ENCODE measurements at places on chromosomes 4 and X.

DNA sequence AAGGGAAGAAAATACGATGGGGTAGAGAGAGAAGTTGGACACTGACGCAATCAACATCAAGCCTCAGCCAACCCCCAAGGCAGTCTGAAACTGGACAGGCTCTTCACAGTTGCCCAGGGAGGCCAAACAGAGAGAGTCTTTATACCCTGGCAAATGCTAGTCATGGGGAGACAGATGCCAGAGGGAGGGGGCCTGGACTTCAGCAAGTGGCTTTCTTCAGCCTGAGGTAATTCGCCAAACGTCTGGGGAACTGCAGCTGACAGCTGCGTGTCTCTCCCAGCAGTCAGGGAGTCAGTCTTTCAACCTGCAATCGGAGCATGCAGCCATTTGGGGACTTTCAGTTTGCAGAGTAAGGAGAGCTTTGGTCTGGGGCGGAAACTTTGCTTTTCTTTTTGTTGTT lies 521.6 kb downstream of the TRIML1 start:
- DNase-seq, result no peak

DNA sequence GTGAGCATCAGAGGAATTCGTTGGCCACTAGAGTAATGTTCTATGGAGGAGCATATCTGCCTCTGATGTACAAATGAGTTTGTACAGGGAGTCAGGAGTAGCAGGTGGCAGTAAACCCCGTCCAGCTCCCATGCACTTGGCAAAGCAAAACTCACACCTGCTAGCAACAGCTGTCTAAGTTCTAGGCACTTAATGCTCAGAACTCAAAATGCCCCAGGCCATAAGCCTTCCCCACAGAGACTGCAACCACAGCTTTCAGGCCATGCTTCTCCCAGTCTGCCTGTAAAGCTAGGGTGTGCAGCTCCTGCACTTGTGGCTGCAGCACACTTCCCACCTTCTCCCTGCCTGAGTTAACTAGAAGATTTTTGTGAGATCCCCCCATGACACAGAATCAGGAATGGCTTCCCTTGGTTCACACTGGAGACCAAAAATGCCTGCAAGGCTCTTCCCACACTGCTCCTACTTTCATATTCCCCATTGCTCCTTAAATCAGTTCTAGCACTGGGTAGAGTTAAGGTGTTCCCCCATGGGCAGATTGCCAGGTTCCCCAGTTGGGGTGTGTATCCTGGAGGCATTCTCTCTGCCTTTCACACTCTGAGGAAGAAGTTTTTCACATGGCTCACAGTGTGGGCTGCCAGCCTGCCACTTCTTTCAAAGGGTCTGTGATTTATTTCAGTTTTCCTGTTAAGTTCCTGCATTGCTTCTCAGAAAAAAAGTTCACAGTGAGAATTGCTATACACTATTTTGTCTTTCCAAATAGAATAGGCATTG lies 189.9 kb downstream of the STPG2 start:
- DNase-seq, result no peak

DNA sequence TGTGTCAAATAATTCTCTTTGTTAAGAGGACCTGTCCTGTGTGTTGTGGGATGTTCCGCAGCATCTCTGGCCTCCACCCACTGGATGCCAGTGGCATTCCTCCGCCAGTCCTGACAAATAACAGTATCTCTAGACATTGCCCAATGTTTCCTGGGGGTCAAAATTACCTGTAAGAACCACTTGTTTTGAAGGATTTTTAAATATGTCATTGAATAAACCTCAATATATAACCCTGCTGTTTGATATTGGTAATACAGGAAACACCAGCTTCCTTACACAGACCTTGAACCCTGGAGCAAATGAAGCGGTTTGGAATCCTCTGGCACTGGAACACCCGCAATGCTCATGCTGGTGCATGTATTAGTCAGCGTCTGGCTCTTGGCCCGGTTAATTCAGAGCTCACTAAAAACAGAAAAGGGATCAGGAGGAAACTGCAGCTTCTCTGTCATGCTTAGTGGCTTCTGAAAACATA lies 101.3 kb downstream of the TBL1X start:
- DNase-seq, result no peak

DNA sequence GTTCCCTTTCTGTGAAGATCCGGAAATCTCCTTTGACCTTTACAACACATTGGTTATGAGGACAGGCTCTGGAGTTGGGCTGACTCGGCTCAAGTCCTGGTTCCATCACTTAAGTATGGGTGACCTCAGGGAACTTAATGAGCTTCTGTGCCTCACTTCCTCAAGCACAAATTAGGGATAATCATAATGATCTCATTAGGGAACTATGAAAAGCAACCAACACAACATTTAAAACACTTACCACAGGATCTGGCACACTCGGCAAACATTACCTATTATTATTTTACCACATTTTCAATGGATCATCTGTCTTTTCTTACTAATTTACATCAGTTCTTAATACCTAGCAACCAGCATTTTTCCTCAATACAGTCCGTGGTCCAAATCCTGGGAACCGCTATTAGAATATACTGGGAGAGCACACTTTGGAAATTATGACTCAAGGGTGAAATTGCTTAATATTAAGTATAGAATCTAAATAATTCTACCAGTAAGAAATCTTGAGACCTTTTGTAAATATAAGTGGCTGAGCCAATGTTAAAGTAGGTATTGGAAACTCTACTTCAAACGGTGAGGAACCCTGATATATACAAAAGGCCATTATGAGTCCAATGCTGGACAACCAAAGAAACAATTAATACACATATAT lies 19.6 kb downstream of the ADGRA3 start:
- no peak for DNase-seq

- no peak for DNase-seq
These were observed 5.1 kb downstream of the IL3RA start for GRCh38 chrX:1341545-1342184.

- no peak for DNase-seq
These were observed 74.9 kb downstream of the TBL1X start for GRCh38 chrX:9539605-9540387.

DNA sequence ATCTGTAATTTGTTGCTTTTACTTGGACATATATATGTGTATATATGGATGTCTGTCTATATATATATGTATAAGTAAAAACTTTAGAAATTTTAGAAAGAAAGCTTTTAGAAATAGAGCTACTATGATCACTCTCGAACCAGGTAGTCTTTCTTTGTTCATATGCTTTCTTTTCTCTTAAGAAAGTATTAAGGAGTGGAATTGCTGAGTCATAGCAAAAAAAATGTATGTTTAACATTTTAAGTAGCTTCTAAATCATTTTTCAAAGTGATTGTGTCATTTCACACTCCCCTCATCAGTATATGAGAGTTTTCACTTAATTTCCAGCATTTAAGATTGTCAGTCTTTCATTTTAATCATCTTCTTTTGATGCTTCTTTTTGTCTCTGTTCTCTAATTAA lies 447.9 kb upstream of the TECRL start:
- DNase-seq, result no peak

- DNase-seq, result no peak
These were observed 42.3 kb downstream of the IDS start for GRCh38 chrX:149462849-149463248.

- no peak for DNase-seq
These were observed 153.4 kb upstream of the ARSJ start for GRCh38 chr4:114132830-114133229.

DNA sequence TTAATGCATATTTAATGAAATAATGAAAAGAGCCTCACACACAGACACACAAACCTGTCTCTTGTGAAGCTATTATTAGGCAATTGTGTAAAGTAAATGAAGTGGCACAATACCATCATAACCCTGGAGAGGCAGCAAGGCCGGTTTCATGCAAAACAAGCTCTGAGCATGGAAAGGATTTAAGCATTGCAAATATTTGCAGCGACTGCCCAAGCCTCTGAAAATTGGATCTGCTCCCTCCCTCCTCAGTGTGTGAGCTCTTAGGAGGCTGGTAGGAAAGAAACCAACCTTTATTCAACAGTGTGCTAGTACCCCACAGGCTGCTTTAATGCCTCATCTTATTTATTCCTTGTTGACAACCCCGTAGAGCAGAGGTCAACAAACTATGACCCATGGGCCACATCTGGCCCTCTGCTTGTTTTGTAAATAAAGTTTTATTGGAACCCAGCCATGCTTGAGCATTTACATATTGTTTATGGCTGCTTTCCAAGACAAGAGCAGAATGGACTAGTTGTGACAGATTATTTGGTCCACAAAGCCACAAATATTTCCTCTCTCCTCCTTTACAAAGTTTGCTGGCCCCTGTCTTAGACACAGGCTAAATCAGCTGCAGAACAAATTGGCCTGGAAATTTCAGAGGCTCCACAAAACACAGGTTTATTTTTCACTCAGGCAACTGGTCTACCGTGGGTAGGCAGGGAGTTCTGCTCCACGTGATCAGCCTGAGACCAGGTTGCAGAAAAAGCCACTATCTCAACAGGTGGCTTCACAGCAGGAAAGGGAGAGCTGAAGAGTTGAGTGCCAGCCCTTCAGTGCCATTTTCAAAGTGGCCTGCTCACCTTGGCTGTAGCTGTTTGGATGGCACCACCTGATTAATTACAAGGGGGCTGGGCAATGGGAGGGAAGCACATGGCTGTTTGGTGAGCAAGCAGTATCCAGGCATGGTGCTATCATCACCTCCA lies 16.8 kb downstream of the RS1 start:
- DNase-seq, result no peak

DNA sequence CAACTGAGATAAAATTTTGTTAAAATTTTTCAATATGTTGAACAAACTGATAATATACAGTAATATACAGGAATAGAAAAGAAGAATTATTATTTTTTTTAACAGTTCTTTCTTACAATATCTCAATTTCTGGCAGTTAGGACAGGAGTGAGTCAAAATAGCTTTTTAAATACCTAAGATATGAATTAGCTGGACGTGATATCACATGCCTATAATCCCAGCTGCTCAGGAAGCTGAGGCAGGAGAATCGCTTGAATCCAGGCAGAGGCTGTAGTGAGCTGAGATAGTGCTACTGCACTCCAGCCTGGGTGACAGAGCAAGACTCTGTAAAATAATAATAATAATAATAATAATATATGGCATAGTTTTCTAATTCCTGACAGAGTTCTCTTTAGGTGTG lies 1039.3 kb downstream of the STPG2 start:
- DNase-seq, result no peak

GRCh38 chr4:182644683-182645050 lies 272.5 kb downstream of the DCTD start:
- DNase-seq, result no peak

- DNase-seq, result no peak
These were observed 28.9 kb downstream of the PDK3 start for GRCh38 chrX:24493740-24494581.

- DNase-seq, result no peak
These were observed 662.8 kb downstream of the TLL1 start for GRCh38 chr4:166535865-166536264.

Measured in GM12878 (cell line).